Fibroblast of lung (primary cell): ENCODE measurements at places on chromosomes 5 and 9.

DNA sequence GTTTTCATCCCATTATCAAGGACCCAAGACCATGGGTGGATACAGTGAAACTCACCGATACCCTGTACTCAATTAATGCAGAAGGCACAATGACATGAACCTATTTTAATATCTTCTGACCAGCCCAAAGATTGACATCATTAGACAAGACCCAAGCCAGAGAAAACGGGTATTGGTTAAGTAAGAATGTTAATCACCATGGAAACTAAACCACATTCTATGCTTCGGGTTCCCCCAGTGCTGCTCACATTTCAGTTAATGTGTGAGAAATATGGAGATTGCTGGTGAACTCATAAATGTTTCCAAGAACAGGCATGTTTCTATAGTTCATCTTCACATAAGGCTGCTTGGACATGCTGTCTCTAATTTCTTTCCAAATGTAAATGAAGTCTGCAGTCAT lies 77.0 kb downstream of the IRX2 start:
- DNase-seq, result peak; percentile 64

DNA sequence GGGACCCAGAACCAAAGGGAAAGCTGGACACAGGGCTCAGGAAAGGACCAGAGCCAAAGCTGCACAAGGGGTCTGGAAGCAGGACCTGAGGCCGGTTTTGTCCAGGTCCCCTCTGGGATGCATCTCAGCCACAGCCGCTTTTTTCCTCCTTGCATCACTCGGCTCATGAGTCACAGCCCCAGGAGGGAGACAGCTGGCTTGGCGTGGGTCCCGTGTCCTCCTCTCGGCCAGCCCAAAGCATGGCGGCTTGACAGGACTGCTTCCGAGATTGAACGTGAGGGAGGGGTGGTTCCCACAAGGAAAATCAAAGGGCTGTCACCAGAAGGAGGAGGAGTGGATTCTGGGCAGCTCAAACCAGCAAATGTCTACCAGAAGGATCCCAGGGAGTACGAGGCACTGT lies 56.7 kb upstream of the CPLX2 start:
- DNase-seq, result peak; percentile 78

DNA sequence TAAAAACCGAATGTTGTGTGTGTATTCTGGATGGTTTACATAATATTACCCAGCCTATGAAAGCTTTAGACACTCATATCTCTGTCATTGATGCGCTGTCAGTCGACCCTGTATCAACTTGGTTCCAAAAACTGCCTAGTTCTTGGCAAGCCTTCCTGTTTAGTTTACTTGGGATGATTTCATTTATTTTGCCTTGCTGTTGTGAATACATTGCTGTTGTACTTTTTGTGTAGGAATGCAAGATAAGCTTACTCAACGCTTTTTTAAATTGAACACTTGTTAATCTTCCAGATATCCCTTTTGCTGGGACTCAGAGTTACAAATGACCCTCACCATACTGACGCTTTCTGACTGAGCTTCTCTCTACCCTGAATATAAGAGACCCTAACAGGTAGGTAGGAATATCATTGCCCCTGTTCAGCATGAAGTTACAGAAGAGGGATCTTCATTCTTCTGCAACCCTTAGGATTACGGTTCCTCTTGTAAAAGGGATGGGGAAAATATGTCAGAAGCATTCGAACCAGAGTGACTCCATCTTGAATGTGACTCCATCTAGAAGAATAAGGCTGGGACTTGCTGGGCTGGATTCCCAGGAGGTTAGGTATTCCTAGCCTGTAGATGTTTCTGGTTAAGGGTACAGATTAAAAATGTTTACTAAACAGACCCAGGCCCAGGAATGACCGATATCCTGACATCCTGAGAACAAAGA lies 13.7 kb upstream of the PAIP1 start:
- no peak for DNase-seq

GRCh38 chr9:3977614-3978112 lies 322.2 kb downstream of the GLIS3 start:
- no peak for DNase-seq

DNA sequence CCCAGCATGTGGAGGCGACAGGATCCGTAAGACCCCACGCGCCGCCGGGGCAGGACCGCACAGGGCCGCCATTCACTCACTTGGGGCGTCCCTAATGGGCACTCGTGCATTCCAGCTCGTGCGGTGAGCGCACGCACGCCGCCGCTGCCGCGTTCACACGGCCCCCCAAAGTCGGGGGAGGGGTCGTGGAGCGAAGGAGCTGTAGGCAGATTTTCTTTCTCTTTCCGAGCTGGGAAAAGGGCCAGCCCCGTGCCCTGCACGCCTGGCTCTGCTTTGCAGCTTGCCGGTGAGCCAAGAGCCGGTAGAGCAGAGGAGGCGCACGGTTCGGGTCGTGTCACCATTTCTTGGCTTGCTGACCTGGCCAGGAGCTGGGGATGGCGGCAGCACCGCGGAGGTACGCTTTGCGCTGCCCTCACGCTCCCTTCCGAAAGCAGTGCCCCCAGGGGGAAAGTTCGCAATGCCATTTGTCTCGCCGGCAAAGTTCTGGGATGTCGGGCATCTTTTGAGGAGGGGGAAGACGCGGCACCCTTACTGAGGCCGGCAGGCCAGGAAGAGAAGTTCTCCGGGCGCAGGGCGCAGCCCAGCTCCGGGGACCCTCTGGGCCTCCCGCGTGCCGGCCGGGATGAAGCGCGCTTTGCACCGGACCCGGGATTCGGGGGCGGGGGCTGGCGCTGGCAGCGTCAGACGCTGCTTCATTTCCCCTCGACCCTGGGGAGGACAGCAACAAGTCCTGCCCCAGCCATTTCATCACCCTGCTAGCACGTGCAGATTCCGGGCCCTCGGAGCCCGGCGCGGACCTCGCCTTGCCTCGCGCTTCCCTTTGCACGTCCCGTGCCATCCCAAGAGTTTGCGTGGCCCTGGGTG lies 898 bp downstream of the STC2 start:
- DNase-seq, result peak; percentile 70

GRCh38 chr9:137315581-137316011 lies 13.5 kb upstream of the NRARP start:
- no peak for DNase-seq

- DNase-seq, result no peak
These were observed 58.1 kb downstream of the EBF1 start for GRCh38 chr5:159041444-159042198.

GRCh38 chr5:98993512-98993911 lies 64.7 kb upstream of the CHD1 start:
- no peak for DNase-seq
